ENCODE measurements at places on chromosomes 2 and 18.

- DNase-seq = no peak
Measured at GRCh38 chr2:75018162-75018561, 59.7 kb downstream of the POLE4 start.

DNA sequence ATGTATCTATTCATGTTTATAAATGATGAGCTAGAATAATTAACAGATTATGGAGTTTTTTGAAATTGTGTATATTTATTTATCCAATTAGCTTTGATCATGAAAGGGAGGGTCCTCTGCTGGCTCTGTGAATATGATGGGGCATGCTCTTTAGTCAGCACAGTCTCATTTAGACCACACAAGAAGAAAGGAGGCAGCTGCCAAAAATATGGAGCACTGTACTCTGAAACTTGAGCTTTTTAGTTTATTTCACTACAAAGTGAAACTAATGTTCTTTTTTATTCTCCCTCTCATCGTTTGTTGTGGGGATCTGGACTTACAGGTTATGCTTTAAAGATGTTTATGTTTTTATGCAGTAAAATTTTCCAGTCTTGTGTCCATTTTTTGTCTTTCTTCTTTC, 266.9 kb upstream of the GULP1 start:
- DNase-seq = no peak

DNA sequence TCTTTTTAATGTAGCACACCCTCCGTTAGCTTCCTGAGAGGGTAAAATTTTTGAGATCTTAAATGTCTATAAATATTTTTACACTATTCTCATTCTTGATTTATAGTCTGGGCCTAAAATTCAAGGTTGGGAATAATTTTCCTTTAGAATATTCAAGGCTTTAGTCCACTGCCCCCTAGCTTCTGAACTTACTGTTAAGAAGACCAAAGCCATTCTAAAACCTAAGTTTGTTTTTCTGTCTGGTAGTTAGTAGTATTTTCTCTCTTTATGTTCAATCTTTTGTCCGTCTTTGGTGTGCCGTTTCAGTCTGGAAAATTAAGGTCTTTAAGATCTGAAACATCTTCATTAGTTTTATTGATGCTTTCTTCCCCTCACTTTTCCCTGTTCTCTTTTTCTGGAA, 14.5 kb downstream of the OSBPL6 start:
- DNase-seq = no peak

- DNase-seq = no peak
Measured at GRCh38 chr2:232838406-232838874, 31.6 kb upstream of the SNORC start.

DNA sequence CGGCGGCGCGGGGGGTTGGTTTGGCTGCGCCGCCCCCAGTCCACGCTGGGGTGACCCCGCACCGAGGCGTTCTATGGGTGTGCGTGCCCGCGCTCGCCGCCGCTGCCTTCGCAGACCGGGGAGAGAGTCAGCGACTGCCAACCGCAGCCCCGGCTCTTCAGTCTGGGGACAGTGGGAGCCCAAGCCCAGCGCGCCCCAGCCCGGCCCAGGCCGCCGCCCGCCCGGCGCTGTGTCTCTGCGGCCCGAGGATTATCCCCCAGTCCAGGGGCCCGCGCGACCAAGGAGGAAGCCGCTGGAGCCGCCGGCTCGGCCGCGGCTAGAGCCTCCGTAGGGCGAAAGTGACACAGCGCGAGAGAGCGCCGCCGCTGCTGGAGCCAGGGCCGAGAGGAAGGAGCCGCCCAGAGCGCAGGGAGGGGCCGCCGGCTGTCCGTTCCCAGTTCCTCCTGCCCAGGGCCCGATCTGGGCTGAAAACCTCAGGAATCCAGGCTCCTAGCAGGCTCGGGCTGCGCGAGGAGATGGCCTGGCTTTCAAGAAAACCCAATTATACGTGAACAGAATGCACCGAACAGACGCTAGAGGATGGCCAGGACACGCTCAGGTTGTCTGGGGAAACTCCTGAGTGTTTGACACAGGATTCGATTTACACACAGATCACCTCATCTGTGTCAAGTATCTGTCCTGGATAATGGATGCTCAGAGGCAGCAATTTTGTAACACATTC, 2.4 kb downstream of the CTIF start:
- no peak for DNase-seq

DNA sequence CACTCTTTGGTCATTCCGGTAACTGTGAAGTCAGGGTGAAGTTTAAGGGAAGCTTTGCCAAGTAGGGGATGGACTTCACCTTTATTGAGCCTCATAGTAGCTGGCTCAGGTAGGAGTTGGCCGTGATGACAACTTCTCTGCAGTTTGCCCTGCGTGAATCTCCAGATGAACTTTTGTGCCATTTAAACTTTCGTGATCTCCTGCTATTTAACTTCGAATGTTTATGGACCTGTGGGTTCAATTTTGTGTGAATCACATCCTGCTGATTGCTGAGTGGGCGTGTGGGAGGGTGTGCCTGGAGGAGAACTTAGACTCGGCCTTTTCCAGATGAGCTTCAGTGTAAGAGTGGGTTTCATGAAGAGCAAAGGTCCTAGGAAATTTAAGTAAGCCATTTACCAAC, 4.2 kb downstream of the UGT1A1 start:
- DNase-seq = no peak

DNA sequence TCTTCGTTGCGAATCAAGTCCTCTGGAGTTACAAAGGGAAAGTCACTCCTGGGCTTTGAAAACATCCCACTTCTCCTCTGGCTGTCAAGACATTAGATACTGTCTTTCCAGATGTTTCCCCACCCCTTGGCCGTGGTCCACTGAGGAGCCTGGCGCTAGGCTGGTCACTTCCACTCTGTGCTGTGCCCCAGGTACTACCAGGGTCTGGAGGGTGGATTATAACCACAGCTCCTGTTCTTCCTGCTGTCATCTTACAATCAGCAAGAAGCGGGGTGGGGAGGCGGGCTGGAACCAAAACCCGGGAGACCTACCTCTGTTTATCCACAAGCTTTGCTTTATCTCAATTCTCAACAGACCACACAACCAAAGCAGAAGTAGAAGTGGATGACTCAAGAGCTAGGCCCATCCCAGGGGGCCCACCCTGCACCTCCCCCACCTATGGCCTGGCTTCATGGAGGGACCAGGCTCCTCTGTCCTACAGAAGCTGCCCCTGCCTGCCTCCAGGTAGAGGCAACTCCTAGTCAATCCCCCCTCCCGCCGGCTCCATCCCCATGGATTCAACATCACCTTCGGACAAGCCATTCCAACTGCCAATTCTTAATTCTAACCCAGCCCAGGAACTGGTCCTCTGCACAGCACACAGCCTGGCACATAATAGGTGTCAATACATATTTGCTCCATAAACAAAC, 17.8 kb downstream of the SMAD7 start:
- DNase-seq = no peak

DNA sequence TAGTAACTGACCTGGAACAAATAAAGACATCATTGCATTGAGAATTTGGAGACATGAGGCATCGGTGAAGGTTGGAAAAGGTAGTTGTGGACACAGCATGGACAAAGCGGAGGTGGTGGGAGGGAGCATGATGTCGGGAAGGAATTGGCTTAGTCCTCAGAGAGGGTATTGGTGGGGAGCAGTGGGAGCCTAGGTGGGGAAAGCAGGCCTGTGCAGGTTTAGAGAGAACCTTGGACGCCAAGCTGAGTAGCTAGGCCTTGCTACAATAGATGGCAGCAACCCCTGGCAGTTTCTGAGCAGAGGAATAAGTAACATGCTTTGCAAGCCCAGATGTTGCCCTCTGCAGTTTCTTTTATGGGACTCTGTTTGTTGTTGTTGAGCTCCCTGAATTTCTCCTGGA, 177.1 kb upstream of the LHCGR start:
- DNase-seq = no peak

DNA sequence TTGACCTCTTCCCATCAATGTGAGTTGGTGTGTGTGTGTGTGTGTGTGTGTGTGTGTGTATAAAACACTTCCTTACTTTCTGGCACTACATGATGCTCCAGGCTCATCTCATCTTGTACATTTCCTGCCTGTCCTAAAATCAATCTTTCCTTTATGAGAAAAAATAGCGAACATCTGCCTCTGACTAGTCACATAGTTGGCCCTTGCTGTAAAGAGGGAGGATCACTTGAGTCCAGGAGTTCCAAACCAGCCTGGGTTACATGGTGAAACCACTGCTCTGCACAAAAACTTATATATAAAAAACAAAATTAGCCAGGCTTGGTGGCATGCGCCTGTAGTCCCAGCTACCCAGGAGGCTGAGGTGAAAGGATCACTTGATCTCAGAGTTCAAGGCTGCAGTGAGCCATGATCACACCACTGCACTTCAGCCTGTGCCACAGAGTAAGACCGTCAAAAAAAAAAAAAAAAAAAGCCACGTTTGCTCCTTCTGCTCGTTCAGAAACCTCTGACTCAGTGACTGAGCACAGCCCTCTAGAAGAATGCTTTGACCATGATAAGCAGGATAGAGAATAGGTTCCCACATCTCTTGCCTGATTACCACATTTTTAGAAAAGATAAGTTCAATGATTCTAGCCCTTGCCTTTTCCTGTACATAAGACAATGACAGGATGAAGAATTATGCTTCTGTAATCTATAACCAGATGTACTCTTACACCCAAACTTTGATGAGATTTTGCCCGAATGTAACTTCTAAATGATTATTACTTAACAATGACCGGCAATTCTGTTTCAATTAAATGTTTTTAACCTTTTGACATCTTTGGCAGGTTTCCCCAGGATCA, 45.2 kb upstream of the ST3GAL5 start:
- DNase-seq = no peak

GRCh38 chr2:145221516-145221915, 701.6 kb upstream of the ZEB2 start:
- no peak for DNase-seq

GRCh38 chr2:71611247-71611646, 157.9 kb downstream of the DYSF start:
- DNase-seq = no peak

- no peak for DNase-seq
Measured at GRCh38 chr2:234147335-234147861, 96.9 kb downstream of the SPP2 start.

GRCh38 chr2:101306410-101306809, 2.1 kb downstream of the RNF149 start:
- no peak for DNase-seq

DNA sequence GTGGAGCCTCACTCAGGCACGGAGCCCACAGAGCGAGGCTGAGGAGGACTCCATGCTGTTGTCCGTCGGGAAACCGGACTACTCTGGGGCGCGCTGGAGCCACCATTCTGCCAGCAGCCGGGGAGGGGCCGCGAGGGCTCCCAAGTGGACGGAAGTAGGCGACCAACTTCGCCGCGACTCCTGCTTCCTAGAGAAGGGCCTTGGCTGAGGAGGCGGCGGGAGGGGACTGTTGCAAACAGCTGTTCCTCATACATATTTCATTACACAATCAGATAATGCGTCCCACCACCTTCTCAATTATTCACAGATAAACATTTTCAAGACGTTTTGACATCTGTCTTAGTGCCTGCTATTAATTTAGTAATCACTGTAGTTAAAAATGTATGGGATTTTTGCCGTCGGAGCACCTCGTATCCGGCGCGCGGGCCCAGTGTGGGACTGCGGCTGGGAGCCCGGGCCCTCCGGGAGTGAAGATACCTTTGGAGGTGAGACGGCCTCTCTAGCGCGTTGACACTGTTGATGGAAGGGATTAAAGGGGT, 11.7 kb upstream of the SIX3 start:
- no peak for DNase-seq

GRCh38 chr2:177080746-177081284, 131.8 kb upstream of the HNRNPA3 start:
- DNase-seq = no peak

GRCh38 chr2:211396815-211397214, 840.4 kb downstream of the CPS1 start:
- peak; percentile 14 for DNase-seq

- DNase-seq = peak; percentile 59
Measured at GRCh38 chr2:215619022-215619958, 183.4 kb upstream of the FN1 start.

GRCh38 chr2:145096582-145096981, 576.7 kb upstream of the ZEB2 start:
- no peak for DNase-seq

- DNase-seq = peak; percentile 78
Measured at GRCh38 chr2:85826990-85827878, 61.6 kb downstream of the ST3GAL5 start.

DNA sequence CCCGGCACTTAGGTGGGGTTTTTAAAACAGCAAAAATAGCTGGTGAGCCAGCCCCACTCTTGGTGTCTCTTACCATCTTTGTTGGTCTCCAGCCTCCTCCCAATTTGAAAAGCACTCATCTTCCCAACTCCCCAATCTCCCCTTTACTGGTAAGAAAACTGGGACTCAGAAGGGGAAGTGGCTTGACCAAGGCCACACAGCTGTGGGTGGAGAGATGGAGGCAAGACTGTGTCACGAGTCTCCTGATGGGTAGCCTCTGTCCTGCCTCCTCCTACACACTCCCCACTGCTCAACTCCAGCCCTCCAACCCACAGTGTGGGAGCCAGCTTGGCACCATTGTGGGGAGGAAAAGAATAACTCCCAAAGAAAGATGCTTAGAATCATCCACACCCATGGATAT, 140.4 kb downstream of the SMAD2 start:
- DNase-seq = no peak

DNA sequence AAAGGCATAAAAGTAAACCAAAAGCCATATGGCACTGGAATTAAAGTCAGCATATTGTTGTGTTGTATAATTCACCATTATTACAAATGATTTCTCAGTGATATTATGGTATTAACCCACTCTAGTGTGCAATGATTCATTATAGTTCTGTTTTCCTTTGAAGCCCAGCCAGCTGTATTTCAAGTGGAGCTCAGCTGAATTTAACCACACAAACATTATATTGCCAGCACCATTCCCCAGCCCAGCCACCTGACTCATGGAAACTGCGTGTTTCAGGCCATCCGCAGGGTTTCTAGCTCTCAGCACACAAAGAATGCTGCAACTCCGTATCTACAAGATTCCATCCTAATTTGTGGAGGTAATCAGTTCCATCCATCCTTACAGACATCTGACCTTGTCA, 166.8 kb upstream of the CHAC2 start:
- peak; percentile 32 for DNase-seq

DNA sequence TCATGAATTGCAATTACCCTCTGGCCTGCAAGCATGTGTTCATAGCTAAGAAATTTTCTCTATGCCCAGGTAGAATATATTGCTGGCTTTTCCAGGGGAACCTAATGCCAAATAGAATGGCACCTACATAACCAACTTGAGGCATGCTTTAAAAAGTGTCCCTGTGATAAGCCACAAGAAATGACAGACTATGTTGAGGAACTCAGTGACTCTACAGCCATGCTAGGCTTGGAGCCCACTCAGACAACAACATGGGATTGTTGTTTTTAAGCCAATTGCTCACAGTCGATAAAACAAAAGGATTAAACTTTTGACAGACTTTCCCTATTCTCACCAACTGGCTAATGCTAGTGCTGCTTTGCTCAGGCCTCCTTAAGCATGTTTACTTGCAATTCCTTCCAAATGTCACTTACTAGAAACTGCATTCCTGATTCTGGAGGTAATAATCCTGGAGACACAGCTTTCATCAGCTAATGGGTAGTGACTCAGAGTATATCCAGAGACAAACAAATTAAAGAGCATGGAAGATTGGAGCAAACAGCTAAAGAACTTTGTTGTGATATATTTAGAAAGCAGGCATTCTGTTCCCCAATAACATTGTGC, 249.0 kb downstream of the SLC8A1 start:
- DNase-seq = no peak

GRCh38 chr2:41605311-41605710, 442.5 kb upstream of the PKDCC start:
- no peak for DNase-seq

GRCh38 chr2:169891593-169892298, 64.5 kb downstream of the UBR3 start:
- DNase-seq = peak; percentile 21
